ENCODE measurements at places on chromosomes 13 and 19.

GRCh38 chr19:47609906-47610894 lies 1.3 kb downstream of the BICRA start:
- peak; percentile 52 for DNase-seq

- peak; percentile 75 for DNase-seq
Measured at GRCh38 chr13:44576351-44577235, 463 bp upstream of the TSC22D1 start.

GRCh38 chr13:82867284-82867683 lies 1015.0 kb downstream of the SLITRK1 start:
- DNase-seq: no peak

- no peak for DNase-seq
Measured at GRCh38 chr13:27797228-27797624, 4.9 kb downstream of the GSX1 start.

- no peak for DNase-seq
Measured at GRCh38 chr13:91119643-91120042, 227.8 kb upstream of the MIR17HG start.

GRCh38 chr13:19158006-19158405 lies 23.6 kb downstream of the TUBA3C start:
- DNase-seq: no peak

DNA sequence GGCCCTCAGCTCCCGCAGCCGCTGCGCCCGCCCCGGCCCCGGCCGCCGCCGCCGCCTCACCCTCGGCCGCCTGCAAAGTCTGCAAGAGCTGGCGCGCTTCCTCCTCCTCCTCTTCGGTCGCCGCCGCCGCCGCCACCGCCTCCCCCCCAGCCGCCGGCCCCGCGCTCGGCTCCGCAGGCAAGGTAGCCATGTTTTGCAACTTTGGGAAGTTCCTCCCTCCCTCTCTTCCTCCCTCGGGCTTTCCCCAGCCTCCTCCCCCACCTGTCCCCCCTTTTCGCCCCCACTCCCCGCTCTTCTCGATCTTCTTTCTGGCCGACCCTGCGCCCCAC lies 433 bp downstream of the SIX5 start:
- DNase-seq: peak; percentile 72

DNA sequence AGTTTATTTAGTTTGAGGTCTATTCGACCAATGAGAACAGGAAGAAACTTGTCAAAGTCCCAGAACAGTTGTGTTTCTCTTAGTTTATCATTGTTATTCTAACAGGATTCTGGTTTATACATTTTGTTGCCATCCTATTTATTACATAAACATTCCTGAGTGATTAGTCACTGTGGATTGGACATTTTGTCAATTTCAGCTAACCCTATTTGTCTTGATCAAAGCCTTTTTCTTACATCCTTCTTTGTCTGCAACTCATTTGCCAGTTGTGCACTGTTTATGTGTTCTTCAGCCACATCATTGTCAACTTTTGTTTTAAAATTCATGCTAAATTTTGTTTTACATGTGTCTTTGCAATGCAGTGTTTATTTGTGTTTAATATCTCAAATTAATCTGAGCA lies 886.0 kb upstream of the SLC10A2 start:
- DNase-seq: no peak

DNA sequence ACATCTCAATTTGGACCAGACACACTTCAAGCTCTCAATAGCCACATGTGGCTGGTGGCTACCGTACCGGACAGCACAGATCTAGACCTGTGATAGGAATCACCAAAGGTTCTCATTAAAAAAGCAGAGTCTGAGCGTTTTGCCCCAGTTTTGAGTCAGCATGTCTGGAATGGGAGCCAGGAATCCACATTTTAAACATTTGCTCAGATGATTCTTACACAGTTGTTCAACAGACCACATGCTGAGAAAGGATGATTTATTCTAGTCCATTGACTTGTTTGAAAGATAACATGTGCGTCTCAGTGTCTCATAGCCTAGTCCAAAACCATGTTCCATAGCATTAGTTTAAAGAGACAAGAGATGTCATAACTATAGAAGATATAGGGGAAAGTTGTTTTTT lies 53.4 kb downstream of the FLT3 start:
- no peak for DNase-seq

DNA sequence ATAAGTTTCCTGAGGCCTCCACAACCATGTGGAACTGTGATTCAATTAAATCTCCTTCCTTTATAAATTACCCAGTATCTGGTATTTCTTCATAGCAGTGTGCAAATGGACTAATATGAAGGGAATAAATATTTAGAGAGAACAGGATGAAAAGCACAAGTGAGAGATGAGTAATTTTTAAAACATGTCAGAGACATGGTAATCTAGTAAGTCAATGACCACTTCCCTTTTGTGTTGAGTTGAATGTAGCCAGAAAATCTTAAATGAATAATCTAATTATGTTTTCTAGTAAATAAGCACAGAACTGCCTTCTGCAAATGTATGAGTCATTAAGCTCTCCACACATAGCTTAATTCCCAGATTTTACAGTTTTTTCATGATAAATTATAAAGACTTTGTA lies 524.1 kb upstream of the SLITRK5 start:
- no peak for DNase-seq

DNA sequence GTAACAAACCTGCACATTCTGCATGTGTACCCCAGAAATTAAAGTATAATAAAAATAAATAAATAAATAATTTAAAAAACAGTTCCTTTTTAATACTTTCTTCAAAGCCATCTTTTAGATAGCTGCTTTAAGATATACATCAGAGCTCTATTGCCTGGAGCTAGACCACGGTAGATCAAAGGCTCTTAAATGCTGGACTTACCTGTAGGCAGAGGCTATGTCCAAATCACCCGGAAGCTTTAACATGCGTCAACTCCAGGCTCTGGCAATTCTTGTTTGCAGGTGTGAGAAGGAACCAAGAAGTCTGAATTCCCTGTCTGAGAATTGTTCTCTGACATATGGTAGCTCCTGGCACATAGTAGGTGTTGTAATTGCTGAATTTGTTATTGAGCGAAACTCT lies 1.6 kb upstream of the METTL21C start:
- no peak for DNase-seq

DNA sequence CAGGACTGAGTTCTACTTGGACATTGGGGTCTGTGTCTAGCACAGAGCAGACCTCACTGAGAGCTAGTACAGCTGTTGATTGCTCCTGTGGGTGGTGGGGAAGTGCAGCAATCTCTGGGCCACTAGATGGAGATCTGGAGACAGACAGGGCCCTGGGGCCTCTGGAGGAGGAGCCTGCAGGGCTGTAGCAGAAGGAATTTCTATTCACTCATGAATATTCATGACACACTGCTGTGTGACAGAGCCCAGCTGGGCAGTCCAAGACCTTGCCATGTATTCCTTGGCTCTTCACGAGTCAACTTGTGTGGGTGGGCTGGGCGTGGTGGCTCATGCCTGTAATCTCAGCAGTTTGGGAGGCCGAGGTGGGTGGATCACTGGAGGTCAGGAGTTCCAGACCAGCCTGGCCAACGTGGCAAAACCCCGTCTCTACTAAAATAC lies 37.5 kb downstream of the SUGP2 start:
- DNase-seq: peak; percentile 39

GRCh38 chr13:103884101-103884723 lies 818.0 kb upstream of the SLC10A2 start:
- DNase-seq: no peak

DNA sequence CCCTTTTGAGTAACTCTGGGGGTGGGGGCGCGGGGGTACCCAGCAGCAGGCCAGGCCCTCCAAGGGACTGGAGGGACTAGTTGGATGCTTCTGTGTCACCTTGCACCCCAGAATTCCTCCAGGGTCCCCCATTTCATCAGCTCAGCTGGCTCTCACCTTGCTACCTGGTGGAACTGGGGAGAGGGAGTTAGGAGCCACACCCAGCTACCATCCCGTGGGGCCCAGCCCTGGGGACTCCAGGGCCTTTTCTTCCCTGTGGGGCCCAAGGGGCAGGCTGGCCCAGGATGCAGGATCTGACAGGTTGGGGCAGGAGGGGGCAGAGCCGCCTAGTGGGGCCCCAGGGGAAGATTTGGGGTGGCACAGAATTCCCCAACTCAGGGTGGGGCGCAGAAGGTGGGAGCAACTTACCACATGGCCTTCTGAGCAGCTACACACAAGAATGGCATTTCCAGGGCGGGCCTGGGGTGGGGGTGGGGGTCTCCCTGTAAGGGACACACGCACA lies 32.8 kb upstream of the NANOS3 start:
- no peak for DNase-seq

DNA sequence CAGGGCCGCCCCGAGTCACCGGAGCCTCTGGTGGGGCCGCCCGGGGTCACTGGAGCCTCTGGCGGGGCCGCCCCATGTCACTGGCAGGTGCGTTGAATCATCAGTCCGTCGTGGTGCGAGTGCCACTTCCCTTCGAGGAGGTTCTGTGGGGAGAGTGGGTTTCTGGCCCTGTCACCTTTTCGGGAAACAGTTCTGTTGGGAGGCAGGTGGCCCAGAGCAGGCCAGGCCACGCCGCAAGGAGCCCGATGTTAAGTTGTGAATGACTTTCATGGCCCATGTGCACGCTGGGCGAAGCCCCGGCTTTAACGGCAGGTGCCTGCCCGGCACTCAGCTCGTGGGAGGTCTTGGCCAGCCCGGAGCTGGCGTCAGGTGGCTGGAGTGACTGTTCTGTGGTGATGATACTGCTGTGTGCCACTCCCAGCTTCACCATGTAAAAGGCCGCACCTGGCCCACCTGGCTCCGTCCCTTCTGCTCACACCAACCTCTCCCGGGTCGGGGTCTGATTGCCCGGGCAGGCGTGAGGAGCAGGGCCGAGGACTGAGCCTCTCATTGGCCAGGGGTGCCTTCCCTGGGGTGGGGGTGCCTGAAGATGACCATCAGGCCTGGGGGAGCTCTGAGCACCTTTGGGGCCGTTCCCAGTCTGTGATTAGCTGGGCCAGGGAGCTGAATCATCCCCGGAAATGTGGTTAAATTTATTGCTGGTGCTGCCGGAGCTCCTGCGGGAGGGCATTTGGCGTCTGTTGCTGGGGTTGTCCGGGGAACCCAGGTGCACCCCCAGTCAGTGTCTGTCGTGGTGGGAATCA lies 29.2 kb downstream of the CSNK1G2 start:
- DNase-seq: no peak

DNA sequence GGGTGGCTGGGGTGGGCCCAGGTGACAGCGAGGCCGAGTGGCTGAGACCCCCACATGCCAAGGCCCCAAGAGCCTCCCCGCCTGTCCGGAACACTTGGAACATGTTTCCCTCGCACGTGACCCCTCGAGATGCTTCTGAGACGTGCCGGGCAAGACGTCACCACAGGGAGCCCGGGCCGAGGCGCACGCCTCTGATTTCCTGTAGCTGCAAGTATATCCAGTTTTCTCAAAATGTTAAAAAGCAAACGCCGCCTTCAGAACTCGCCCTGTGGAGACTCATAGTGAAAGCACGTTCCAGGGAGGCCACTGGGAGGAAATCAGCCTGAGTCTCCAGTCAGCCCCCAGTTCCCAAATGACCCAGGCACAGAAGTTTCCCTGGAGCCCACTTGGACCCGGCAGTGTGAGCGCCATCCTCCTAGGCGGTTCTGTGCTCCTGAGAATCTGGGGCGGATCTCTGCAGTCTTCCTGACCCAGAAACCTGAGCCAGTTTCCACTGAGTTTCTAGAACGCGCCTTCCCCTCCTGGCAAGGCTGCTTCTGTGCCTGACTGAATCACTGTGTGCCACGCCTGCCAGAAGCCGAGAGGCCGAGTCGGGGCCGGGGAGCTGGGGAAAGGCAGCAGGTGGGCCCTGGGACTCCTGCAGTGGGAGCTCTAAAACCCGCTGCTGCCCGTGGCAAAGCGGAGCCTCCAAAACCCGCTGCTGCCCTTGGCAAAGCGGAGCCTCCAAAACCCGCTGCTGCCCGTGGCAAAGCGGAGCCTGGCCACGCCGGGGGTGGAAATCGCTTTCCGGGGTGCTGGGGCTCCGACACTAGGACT lies 179.3 kb downstream of the KDM4B start:
- DNase-seq: no peak

DNA sequence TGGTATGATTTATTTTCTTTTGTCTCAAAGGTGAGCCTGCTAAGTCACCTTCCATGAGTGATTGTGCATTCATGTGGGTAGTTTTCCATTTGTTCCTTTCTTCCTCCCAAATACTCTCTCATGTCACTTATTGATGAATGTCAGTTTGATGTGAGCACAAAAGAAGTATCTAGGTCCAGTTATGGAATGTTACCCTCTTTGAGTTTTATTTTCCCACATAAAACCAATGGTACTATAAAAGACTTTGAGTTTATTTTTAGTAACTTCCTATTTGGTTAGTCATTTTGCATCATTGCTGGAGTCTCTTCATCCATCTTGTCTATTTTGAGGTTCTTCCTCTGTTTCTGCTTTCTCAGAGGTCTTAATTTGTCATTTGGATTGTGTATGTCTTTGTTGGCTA lies 321.3 kb downstream of the GPC6 start:
- DNase-seq: no peak

DNA sequence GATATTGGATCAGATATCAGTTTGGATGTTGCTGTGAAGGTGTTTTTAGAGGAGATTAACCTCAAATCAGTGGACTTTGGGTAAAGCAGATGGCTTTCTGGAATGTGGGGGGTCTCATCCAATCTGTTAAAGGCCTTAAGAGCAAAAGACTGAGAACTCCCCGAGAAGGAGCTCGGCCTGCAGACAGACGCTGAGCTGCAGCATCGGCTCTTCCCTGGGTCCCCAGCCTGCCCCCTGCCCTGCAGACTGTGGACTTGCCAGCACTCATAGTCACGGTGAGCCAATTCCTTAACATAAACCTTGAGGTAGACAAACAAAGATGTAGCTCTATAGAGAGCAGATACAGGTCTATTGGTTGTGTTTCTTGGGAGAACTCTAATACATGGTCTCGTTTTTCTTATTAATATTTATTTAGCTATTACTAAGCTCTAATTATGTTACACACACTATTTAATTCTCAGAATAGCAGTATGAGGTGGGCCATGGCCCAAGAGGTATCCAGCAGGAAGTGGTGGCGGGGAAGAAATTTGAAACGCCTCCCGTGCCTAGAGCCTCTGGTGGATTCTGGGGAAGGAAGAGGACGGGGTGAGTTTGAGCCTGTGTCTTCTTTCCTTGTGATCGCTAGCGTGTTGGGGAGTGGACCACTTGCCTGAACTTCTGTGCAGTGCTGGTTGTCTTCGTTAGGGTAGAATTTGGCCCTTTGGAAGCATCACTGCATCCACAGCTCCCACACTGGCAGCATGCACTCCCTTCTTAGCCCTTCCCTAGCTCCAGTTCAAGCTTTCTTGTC lies 305.3 kb downstream of the TEX29 start:
- DNase-seq: no peak

DNA sequence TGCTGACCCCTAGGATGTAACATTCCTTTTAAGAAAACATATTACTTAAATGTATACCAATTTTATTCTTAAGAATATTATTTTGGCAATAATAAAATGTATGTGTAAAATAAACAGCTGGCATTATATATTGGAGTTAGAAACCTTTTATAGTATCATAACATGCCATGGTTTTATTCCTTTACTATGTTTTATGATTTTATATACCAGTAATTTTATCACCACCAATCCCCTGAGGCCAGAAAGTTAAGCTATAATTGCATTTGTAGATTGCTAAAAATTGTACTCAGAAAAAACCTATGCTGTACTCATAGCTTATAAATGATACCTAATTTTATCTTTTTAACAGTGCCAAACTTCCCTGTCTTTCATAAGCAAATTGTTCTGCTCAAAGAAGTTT lies 17.9 kb downstream of the GPALPP1 start:
- DNase-seq: no peak

GRCh38 chr13:67520886-67521285 lies 290.8 kb upstream of the PCDH9 start:
- DNase-seq: no peak
